ENCODE measurements at places on chromosomes 2 and 18.
A peak's percentile ranks its signal among the peaks of the same experiment; 100 is the strongest.

- DNase-seq: peak; percentile 77
These were observed 111.3 kb downstream of the ESCO1 start for GRCh38 chr18:21489119-21489750.

DNA sequence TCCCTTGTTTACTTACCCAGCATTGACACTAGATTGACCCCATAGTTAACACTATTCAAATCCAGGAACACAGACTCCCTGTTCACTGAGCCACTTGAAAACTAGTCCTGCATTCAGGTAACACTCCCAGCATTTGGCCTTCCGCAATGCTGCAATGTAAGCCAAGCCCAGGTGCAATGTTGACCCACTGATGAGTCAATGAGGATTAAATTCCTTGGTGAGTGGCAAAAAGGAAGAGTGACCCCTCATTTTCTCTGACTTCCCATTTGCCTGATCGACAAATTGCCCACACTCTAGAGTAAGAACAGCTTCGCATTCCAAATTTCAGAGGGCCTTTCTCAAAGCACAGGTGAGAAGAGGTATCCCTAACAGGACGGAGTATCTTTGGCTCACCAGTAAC lies 251.9 kb downstream of the FBXO15 start:
- DNase-seq: no peak

GRCh38 chr2:148914463-148914862 lies 39.4 kb downstream of the KIF5C start:
- DNase-seq: no peak

GRCh38 chr2:26172189-26172870 lies 558 bp upstream of the GAREM2 start:
- peak; percentile 21 for DNase-seq

- DNase-seq: no peak
These were observed 237.8 kb upstream of the THSD7B start for GRCh38 chr2:136527560-136527959.
